ENCODE measurements at places on chromosomes 1 and 21.

DNA sequence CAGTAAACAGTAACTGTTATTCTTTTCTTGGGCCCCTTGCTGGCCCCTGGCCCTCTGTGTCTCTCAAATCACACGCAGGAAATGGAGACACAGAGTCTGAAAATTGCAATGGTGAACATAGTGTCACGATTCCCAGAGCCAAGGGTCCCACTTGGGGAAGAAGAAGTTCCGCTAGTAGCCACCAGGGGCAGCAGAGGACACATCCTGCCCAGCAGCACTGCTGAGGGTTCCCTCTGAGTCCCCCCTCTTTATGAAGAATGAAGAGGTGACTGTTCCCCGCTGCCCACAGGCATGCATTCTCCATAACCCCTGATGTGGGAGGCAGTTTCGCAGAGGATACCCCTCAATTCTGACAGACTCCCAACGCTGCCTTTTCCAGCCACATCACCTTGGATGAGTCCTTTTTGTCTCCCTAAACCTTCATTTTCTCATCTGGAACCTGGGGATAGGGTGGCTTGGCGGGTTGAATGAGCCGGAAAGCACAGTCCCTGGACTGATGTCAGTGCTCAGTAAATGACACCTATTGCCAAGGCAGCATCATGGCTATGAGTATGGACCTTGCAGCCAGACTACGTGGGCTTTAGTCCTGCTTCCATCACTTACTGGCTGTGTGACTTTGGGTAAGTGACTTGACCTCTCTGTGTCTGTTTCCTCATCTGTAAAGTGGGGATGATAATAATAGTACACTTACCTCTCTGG lies 238.0 kb upstream of the TMEM51 start:
- peak; percentile 80 for DNase-seq

GRCh38 chr1:110012100-110012780 lies 22.2 kb upstream of the STRIP1 start:
- DNase-seq, result no peak

DNA sequence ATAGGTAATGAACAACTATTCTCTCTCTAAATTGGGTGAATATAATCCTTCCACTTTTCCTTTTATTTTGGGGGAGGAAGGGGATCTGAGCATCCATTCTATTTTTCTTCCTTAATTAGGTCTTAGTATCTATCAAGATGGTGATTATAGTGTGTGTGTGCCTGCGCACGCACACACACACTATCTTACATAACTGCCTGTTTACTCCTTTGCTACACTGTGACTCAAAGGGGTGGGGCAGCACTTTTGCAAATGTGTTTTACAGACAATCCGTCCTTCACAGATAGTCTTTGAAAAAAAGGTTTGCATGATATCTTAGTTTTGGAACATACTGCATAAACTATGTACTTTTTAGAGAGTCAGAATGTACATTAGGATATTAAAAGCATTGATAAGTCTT lies 191.5 kb downstream of the SDCCAG8 start:
- DNase-seq, result peak; percentile 74

- DNase-seq, result no peak
Measured at GRCh38 chr1:224205438-224205840, 22.4 kb downstream of the DEGS1 start.

GRCh38 chr1:17873007-17873675 lies 118.0 kb downstream of the ACTL8 start:
- DNase-seq, result no peak

GRCh38 chr21:37412603-37413360 lies 46.2 kb downstream of the DYRK1A start:
- DNase-seq, result no peak

- no peak for DNase-seq
Measured at GRCh38 chr1:210260096-210260495, 27.5 kb downstream of the SERTAD4 start.

DNA sequence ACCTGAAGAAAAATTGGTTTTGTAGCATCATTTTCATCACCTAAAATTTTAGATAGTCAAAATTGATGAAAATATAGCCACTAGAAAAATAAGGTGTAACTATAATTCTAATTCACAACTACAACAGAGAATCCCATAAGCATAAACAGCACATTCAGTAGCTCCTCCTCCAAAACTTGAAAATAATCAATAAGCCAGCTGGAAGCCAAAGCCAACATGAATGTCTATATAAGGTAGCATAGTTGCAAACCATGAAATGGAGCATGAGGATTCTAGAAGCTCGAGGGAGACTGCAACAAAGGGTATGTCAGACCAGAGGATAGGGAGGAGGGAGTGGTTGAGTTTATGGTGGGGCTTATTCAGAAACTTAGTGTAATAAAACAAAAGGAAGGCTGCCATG lies 22.4 kb downstream of the ACBD3 start:
- DNase-seq, result no peak

DNA sequence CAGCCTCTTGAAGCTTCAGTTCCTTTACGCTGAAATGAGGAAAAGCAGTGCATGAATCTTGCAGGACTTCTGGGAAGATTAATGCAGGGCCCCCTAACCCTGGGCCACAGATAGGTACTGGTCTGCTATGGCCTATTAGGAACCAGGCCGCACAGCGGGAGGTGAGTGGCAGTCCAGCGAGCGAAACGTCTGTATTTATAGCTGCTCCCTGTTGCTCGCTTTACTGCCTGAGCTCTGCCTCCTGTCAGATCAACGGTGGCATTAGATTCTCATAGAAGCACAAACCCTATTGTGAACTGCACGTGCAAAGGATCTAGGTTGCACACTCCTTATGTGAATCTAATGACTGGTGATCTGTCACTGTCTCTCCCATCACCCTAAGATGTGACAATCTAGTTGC lies 130.2 kb downstream of the CHRM3 start:
- no peak for DNase-seq

Data from stomach (tissue), 19 donors.